CD4-positive, alpha-beta T cell treated with Interleukin-12 subunit alpha and Interleukin-12 subunit beta, for 1 hour (primary cell): ENCODE measurements at places on chromosomes 3 and 15.

DNA sequence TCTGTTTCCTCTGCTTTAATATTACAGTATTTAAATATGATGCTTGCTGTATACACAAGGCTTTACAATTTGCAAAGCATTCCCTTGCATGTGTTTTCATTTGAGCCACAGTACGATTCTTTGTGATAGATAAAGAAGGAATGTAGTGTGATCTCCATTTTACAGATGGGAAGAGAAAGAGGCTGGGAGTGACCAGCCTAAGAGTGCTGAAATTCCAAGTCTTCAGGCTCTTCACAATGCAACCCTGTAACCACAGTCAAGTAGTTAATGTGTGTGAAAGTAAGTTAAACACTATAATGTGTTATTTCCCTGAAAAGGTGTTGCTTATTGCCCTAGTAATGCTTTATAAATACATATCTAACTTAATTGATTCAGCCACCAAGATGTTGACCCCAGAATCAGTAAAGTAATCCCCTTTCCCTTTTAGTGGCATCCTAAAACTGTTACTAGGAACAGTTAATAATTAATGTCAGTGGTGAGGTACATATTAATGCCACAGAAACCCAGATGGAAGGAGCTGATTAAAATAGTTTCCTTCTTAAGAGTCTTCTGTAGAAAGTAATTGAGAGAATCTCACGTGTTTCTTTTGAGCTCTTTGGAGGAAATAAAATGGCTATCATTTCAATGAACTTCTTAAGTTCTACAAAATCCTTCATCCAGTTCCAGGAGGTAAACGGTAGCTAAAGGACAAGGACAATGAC, 110.4 kb downstream of the IL12A start:
- DNase-seq, result no peak

GRCh38 chr15:73867956-73868355, 5.4 kb upstream of the TBC1D21 start:
- DNase-seq, result no peak

GRCh38 chr3:89955156-89955555, 847.7 kb downstream of the EPHA3 start:
- DNase-seq, result no peak

DNA sequence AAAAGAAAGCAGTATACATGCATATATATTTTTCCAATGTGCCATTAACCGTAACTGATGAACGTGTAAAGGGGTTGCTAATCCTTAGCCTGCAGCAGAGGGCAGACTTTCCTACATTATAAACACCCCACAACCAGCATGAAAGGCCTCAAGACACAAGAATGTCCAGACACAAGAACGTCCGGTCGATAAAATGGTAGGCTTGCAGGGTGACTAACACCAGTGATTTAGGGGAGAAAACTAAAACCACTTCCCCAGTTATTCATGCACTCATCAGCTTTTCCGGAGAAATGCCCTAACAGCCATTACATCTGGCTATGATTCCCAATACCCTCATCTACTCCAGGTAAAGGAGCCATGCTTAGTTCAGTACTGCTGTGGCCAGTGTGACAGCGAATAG, 57.4 kb downstream of the LRTM1 start:
- DNase-seq, result no peak
